NCI-H446 treated with DMSO at 0.1 percent for 48 hours (cell line): ENCODE measurements at places on chromosomes 5 and 9.
A peak's percentile ranks its signal among the peaks of the same experiment; 100 is the strongest.

- DNase-seq: no peak
Measured at GRCh38 chr5:34051374-34051980, 8.5 kb upstream of the C1QTNF3 start.

DNA sequence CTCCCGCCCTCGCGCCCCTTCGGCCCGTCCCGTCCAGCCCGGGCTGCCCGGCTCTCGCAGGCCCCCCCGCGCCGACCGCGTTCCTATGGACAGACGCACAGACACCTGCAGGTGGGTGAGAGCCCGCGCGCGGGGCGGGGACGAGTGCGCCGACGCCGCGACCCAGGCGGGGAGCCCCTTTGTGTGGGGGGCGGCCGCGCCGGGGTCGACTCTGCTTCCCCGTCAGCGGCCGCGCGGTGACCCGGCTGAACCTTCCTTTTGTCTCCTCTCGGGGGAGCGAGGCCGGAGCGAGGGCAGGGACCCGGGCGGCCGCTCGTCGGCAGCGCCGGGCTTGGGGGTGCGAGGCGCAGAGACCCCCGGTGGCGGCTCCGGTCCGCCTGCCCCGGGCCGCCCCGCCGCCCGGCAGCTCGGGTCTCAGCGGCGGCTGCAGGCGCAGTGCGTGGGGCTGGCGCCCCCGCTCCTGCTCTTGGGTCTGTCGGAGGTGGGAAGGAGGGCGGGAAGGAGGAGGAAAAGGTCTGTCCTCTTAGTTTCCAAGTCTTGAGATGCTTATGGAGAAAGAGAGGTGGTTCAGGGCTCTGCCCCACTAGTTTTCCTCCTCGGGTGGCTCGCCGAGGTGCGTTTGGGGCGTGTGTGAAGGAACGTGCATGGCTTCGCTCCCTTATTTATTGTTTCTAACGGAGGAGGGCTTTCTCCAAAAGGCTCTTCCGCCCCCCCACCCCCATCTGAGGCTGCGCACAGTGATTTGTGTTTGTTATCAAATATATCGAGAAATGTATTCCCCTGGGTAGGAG lies 576 bp downstream of the KIAA1958 start:
- peak; percentile 6 for DNase-seq

DNA sequence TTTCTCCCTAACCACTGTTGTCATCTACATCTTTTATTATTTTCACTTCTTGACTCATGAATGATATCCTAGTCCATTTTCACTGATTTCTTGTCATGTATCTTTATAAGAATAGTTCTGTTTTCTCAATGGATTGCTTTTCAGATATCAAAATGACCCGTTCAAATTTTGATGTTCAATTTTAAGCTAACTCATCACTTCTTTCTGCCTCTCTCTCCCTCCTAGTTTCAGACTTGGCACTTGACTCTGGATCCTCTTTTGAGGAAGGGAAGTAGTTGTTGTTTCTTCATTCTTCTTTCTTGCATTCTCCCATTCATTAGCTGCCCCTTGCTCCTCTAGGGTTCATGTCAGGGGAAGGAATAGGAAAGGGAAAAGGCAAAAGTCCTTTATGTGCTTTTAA lies 23.7 kb downstream of the CSNK1G3 start:
- DNase-seq: no peak

DNA sequence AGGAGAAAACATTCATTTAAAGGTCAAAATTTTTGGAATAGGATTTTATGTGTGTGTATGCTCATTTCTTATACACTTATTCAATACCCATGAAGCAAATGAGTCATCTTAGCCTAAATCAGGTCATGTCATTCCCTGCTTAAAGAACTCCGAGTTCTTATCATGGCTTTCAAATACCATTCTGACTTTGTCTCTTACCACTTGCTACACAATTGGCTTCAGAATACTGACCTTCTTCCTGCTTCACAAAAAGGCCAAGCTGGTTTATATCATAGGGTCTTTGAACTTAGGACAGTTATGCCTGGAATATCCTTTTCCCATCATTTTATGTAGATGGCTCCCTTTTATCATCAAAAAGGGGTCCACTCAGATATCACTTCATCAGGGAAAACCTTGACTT lies 652.2 kb upstream of the WWC1 start:
- no peak for DNase-seq

- DNase-seq: no peak
Measured at GRCh38 chr5:176943816-176944215, 44.7 kb upstream of the HK3 start.

DNA sequence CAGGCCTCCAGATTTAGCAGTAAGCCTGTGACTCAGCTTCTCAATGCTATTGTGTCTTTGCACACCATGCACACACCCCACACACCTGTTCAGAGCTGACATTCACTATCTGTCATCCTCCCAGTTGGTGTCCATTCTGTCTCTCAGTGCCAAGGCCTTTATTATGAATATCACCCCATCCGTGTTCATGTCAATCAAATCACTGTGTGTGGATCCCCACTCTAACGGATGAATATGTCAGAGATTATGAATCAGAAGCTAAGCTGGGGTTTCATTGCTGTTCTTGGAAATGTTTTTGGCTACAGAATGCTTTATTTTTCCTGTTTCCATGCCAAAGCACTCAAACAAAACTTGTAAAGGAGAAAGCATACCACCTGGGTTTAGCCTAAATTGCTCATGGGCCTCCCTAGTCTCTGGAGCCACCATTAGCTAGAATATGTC lies 9.4 kb upstream of the MAMDC2 start:
- DNase-seq: no peak

DNA sequence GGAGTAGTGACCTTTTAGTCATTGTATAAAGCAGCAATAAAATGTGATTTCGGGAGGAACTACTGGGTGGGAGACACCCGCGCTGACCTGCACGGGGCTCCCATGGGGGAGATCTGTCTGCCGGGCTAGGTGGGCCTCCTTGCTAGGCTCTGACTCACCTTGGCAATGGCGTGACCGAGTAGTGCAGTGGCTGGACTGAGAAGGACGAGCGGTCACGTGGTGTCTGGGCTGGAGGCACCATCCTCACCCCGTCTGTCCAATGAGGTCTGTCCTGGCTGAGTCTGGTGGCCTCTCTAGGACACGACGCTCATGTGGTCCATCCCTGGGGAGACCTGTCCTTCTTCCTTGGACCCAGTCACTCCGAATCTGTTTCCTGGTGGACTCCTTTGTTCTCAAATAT lies 151.7 kb downstream of the RXRA start:
- DNase-seq: no peak

GRCh38 chr5:180642779-180643178 lies 6.6 kb downstream of the FLT4 start:
- no peak for DNase-seq

DNA sequence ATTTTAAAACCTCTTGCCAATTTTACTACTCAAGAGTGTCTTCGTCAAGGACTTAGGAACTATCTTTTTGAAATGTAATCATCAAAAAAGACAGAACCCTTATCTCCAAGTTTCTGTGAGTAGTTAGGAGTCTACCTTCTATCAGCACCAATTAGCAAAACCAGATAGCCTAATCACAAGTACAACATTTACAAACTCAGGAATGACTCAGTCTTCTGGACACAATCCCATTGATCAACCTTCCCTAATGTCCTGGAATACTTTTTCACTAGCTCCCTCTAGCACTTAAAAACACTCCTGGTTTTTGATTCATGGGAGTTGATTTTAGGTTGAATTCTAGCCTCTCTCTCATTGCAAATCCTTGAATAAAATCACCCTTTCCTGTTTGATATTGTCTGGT lies 680.7 kb downstream of the PRR16 start:
- DNase-seq: no peak

DNA sequence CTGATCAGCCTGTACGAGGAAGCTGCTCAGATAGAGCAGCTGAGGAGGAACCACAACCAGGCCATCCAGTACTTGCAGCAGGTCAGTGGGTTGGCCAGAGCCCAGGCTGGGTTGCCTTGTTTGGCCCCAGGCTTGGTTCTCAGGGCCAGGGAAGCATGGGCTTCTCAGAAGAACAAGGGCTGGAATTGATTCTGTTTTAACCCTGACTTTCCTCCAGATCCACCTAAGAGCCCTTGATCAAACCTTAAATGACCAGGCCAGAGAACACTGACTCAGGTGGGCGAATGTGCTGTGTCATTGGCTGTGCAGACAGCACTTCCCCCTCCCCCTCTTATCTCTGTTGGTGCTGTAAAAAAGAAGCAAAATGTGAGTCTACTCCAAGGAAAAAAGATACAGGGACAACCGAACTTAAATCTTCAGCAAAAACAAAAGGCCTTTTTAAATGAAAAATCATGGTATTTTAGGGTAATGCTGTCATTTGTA lies 28.1 kb downstream of the TTC23L start:
- DNase-seq: no peak

DNA sequence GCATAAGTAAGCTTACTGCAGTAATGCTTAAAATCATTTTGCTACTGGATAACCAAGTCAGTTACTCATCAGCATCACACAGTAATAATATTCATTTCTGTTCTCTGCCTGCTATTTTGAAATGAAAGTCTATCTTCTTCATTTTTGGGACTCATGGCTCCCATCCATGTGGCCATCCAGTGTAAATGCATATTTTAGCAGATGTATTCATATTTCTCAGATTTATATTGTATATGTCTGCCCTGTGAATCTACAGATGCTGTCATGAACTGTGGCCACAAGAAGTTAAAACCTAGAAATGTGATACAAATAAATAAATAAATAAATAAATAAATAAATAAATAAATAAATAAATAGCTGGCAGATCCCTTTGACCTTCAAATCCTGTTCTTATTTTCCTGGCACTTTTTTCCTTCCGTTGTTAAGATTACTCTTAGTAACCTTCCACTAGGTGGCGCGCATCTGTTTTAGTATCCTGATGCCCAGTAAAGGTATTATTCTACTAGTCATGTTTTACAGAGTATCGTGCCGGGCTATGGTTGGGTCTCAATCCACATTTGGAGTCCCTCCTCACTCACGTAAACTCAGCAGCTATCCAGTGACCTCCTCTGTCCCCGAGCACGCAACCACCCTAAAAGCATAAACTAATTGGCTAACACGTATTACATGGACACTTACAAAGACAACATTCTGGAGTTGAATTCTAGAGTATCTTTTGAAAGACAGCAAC lies 79.2 kb upstream of the IL7R start:
- DNase-seq: peak; percentile 65

DNA sequence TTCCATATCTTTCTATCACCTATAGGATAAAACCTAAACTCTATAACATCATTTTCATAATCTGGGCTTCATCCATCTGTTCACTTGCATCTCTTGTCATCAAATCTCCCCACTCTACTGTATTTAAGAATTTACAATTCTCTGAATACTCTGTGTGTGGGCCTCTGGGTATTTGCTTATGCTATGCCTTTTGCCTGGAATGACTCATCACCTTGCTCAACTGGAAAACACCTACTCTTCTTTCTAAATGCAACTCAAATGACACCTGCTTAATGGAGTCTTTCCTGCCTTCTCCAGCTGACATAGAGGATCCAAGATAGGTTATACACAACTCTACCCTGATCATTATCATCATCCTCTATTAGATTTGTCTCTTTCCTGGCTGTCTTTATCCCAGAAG lies 421.7 kb downstream of the SPATA31D1 start:
- no peak for DNase-seq

DNA sequence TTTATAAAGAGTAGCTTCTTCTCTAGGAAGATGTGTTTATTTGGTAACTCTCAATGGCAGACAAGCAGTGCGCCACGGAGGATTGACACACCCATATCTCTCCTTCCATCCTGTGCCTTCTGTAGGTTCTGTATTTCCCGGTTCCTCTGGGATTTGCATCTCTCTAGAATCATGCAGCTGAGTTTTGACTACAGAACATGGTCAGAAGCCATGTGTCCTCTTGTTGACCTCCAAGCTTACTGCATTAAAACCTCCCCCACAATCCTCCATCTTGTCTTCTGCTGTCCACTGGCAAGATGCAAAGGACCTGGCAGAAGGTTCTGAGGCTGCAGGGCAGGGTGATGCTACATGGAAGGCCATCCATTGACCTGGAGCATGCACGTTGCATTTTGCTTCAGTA lies 482.0 kb downstream of the DMRT2 start:
- no peak for DNase-seq

- no peak for DNase-seq
Measured at GRCh38 chr9:5448461-5449435, 1.6 kb upstream of the CD274 start.

- no peak for DNase-seq
Measured at GRCh38 chr5:130908186-130908585, 256.9 kb downstream of the HINT1 start.

GRCh38 chr5:71475788-71476384 lies 20.4 kb downstream of the BDP1 start:
- no peak for DNase-seq

DNA sequence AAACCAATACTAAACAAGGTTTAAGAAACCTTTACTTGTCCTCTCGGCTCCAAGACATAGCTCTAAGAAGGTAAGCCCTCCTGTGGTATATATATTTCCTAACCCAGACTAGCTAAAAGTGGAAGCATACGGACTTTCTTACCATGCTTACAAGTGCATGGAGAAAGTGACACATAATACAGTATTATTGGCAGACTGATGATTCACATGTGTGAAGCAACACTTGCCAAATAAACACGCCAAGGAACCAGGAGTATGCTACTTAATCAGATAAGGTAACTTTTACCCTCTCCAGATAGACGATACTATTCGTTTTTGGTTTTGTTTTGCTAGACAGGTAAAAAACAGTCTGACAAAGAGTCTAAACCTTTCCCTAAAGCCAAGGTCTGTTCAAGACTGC lies 264.1 kb downstream of the MLLT3 start:
- no peak for DNase-seq

- no peak for DNase-seq
Measured at GRCh38 chr9:14932231-14932630, 22.0 kb upstream of the FREM1 start.

DNA sequence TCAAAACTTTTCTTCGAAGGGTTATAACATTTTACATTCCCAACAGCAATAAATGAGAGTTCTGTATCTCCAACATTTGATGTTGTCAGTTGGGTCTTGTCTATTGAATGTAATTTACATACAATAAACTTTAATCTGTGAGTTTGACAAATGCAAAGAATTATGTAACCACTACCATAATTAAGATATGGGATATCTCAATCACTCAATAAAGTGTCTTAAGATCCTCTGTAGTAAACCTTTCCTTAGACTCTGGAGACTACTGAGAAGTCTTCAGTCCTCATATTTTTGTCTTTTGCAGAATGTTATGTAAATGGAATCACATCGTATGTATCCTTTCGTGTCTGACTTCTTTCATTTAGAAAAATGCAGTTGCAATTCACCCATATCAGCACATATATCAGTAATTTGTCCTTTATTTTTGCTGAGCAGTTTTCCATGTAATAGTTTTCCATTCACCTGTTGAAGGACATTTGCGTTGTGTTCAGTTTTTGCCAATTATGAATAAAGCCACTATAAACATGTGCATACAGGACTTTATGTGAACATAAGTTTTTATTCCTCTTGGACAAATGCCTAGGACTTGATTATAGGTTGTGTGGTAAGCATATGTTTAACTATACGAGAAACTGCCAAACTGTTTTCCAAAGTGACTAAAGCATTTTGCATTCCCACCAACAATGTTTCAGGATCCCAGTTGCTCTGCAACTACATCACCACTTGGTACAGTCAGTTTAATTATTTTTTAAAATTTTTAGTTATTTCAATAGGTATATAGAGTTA lies 784.6 kb upstream of the ZNF608 start:
- peak; percentile 9 for DNase-seq

- no peak for DNase-seq
Measured at GRCh38 chr5:6750951-6751685, 37.9 kb downstream of the TENT4A start.
